ENCODE measurements at places on chromosomes 11 and 22.

- no peak for DNase-seq
These were observed 13.1 kb downstream of the CHID1 start for GRCh38 chr11:897253-898142.

DNA sequence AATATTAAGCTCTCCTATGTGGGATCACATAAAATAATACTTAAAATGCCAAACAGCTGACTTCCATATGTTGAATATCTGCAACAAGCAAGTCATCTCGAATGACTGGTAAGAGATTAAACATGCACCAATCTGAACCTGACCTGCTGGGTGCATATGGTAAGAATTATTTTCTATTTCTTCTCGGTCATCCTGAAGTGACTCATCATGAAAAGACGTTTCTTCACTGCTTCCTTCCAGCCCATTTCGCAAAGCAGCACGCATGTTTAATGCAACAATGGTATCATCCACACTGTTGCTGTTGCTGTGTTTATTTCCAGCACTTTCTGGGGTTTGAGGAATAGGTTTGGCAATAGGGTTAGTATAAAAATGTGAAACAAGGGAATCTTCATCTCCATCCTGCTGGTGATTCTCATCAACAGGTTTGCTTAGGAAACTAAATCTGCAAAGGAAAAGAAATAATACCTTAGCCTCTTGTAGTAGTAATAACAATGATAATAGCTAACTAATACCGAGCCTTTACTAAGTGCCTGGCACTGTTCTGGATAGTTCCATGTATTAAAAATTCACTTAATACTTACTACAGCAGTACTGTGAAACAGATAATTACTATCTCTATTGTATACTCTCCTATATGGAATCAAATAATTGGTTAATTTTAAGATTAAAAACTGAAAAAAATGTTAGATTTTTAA lies 52.0 kb upstream of the CHRNA10 start:
- no peak for DNase-seq

DNA sequence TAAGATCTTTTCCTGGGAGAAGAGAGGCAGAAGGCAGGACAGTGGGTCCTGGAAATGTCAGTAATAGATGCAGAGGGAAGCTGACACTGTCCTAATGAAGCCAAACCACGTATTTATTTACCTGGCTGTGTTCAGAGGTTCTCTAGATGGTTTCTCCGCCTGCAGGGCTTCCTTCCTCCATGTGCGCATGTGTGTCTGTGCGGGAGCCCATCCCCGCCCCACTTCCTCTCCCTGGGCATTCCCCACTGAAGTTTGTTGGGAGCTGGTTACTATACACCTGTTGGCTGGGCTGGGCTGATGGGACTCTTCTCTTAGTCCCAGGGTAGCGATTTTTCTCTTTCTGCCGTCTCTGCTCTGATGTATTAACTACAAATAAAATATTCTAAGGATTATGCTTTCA lies 204.9 kb upstream of the TBCEL start:
- no peak for DNase-seq

DNA sequence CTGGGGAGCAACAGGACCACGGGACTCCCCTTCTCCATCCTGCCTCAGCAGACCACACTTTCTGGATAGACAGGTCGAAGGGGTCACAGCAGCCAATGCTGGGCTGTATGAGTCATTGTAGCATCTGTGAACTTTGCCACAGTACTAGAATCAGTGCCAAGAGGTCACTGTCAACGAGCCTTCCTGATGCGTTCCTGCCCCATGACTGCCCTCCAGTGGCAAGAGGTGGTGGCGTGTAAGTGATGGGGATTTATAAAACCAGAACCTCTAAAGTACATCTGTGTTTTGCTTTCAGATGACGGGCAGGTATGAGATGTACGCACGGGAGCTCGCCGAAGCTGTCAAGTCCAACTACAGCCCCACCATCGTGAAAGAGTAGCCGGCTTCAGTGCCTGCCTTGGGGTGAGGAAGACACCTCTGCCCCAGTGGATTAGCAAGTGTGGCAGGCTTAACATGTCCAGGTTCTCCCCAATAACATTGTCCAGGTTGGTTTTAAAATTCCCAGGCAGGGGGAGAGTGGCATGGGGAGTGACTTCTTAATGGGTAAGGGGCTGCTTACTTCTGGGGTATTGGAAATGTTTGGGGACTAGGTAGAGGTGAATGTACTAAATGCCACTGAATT lies 29.4 kb downstream of the GUCD1 start:
- peak; percentile 81 for DNase-seq

DNA sequence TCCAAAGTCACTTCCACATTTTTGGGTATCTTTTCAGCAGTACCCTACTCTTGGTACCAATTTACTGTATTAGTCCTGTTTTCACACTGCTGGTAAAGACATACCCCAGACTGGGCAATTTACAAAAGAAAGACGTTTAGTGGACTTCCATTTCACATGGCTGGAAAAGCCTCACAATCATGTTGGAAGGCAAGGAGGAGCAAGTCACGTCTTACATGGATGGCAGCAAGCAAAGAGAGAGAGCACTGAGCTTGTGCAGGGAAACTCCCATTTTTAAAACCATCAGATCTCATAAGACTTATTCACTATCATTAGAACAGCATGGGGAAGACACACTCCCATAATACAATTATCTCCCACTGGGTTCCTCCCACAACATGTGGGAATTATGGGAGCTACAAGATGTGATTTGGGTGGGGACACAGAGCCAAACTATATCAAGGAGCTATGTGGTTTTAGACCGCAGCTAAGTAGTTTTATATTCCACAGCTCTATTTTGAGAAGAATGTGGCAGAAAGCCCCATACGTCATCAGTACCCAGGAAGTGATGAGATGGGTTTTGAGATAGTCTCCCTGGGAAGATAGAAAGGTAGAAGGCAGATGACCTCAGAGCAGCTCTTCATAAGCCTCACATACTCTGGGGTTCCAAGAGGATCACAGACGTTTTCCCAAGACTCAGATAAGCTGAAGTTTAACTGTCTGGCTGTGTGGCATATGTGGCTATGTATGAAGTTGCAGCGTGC lies 96.3 kb downstream of the APIP start:
- no peak for DNase-seq

GRCh38 chr22:40396882-40397281 lies 26.5 kb downstream of the SGSM3 start:
- no peak for DNase-seq

GRCh38 chr11:128039140-128040021 lies 548.0 kb downstream of the ETS1 start:
- DNase-seq = peak; percentile 76

- no peak for DNase-seq
These were observed 9.0 kb upstream of the GRAMD4 start for GRCh38 chr22:46611189-46611588.

DNA sequence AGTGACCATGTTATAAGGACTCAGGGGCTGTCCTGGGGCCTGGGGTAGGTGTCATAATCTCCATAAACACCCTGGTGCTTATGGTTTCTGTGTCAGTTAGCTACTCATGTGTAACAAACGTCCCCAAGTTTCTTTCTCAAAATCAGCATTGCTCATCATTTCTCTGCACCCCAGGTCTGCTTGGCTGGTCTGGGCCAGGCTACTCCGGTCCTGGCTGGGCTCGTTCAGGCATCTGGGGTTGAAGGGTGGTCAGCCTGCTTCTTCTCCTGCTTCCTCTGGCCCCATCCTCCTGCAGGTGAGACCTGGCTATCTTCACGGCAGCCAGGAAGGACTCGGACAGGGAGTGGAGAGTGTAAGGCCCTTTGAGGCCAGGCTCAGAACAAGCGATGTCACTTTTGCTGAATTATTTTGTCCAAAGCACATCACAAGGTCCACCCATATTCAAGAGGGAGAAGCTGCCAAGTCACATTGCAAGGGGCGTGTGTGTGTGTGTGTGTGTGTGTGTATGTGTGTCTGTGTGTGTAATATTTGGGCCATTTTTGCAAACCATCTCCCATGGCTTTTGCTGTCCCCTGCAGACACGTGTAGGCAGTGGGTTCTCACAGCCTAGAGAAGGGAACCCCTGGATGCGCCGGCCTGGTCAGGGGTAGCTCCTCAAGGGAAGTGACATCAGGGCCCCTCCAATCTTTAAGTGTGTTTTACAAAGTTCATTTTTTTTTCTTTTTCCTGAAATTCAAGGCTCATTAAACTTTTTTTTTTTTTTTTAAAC lies 535.8 kb downstream of the TBC1D22A start:
- no peak for DNase-seq

GRCh38 chr11:13316528-13316961 lies 39.0 kb downstream of the BMAL1 start:
- DNase-seq = no peak

GRCh38 chr22:25070956-25071355 lies 118.4 kb downstream of the KIAA1671 start:
- DNase-seq = no peak

GRCh38 chr11:85947431-85948272 lies 92.5 kb downstream of the CCDC83 start:
- peak; percentile 23 for DNase-seq

DNA sequence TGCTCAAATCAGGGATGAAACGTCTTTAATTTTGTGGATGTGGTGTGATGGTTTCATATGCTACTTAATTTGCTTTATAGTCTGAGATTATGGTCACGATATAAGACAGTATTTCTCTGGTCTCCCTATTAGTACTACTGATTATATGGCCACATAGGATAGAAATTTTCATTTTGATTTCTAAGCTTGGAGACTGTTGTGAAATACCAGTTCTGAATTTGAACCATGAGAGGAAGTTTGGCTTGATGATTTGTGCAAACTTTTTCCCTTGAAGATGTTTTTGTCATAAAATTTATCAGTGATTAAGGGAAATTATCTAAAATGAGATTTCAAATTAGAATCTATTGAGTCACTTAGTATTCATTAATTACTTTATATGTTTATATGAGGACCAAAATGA lies 2.7 kb downstream of the RNF169 start:
- no peak for DNase-seq

- peak; percentile 77 for DNase-seq
These were observed 2.5 kb upstream of the NPAS4 start for GRCh38 chr11:66418168-66418985.

- no peak for DNase-seq
These were observed 2.9 kb upstream of the LRRC10B start for GRCh38 chr11:61505640-61506155.

- DNase-seq = no peak
These were observed 13.6 kb downstream of the TRIM29 start for GRCh38 chr11:120124355-120124754.

DNA sequence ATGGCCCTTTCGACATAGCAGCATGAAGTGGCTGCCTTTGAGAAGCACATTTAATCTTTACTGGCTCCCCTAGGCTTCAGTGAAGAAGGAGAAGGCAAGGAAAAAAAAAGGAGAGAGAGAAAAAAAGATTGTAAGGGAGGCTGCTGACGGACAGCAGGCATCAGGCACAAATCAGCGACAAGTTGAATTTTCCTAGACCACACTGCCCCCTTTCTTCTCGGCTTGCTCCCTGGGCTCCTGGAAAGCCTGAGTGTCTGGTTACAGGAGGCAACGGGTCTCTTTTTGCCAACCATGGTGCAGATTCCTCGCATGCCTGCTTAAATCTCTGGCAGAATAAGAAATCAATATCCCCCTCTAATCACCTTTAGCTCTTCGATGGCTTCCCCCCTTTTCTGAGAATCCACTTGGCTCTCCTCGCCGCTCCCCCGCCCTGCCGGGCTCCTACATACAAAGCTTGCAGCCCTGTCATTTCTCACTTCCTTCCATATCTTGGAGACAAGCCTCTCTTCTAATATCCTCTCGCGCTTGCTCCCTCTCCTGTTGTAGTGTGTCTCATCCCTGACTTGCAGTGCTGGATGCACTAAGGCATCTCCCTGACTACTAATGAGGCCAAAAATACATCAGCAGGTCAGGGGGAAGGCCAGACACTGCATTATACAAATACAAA lies 14.3 kb downstream of the BLID start:
- no peak for DNase-seq

- no peak for DNase-seq
These were observed 16.2 kb downstream of the LRRC32 start for GRCh38 chr11:76654298-76654851.

GRCh38 chr11:35112056-35112845 lies 26.7 kb upstream of the CD44 start:
- DNase-seq = no peak

DNA sequence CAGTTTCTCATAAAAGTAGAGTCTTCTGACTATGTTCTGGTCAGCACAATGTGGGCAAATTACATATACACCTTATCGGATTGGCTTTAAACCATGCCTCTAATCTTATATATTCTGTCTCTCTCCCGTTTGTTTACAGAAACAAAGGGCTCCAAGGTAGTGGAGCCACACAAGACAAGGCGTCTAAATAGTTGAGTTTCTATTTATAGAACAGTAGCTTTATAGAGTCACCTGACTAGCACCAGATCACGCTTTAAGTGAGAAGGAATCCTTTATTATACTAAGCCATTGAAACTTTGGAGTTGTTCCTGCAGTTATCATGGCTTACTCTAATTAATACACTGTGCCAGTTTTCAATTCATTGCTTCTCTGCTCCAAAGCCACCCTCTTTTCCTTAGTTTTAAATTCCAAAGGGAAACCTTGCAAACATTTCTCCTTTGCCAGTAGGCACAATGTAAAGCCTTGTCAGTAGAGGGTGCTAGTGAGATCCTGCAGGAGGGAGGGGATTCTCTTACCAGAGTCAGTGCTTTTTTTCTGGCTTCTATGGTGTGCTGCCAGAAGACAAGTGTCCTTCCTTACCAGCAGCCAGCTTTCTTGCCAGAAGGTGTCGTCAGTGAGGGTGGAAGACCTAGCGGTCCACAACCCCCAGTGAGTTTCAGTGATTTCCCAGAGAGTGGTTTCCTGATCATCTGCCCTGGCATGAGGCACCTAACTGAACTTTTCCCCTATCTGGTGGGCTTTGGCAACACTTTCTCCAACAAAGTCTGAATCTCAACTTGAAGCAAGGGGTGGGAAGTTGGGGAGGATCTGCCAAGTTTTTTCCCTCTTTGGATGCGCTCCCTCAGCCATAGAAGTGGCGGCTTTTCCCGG lies 71.7 kb downstream of the RAB38 start:
- peak; percentile 24 for DNase-seq

GRCh38 chr22:40764763-40765441 lies 54.2 kb downstream of the SLC25A17 start:
- peak; percentile 8 for DNase-seq

- no peak for DNase-seq
These were observed 68.2 kb upstream of the RRM1 start for GRCh38 chr11:4026389-4026788.

DNA sequence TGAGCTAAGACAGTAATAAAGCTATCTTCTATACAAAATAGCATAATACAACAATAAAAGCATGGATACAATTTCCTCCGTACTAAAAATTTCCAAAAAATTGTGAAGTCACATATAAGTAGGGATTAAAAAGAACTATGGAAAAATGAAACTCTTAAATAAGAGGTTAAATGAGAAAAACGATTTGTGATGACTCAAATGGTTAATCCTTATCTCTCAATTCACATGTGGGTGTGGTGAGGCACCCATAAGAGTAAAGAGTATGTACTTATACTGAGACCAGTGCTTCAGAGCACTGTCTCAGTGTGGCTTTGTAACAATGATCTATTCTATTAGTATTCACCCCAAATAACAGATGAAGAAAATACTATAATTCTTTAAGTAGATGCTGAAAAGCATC lies 25.0 kb upstream of the CCDC34 start:
- no peak for DNase-seq

GRCh38 chr11:64403106-64403505 lies 44.1 kb downstream of the RPS6KA4 start:
- DNase-seq = no peak

GRCh38 chr11:79461144-79461543 lies 20.3 kb upstream of the TENM4 start:
- DNase-seq = no peak

- DNase-seq = no peak
These were observed 17.4 kb downstream of the LRRC32 start for GRCh38 chr11:76653012-76653673.

Measured in stimulated activated CD4-positive, alpha-beta T cell treated with anti-CD3 and anti-CD28 coated beads, Interleukin-4, amount 100 ng/mL, for 24 hours (primary cell).